ENCODE measurements at places on chromosomes 11 and 22.

DNA sequence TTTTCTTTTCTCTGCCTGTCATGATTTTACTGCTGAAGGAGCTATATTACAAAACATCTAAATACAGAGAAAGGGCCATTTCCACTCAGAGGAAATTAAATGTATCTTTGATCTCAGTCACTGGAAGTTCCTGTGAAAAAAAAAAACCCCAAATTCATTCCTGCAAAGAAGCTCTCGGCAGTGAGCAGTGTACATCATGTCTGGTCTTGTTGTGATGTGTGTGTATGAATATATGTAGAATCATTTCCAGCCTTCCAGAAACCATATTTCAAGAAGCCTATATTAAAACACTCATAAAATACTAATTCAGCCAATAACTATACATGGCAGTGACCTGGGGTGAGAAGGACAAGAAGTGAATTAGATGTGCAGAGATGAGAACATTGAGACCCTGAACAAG is 393.2 kb upstream of the TENM4 start:
- DNase-seq = no peak

DNA sequence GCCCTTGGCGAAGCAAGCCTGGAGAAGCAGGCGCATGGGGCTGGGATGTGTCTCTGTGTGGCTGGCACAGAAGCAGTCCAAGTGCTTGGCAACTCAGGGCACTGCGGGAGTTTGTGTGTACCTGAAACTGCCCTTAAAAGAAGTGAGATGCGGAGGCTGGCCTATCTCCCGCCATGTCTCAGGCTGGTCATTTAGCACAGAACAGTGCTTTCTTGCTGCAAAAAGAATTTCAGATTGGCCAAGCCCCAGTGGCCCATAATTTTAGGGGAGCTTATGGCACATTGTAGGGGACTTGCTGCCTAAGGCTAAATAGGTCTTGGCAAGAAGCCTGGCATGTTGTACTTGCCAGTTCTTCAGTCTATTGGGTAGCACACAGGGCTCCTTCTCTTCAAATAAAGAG is 16.4 kb downstream of the EHF start:
- no peak for DNase-seq

- DNase-seq = no peak
Observed at GRCh38 chr11:128512474-128512996, 74.8 kb downstream of the ETS1 start.

GRCh38 chr11:17543574-17544180 is 539 bp downstream of the USH1C start:
- no peak for DNase-seq

DNA sequence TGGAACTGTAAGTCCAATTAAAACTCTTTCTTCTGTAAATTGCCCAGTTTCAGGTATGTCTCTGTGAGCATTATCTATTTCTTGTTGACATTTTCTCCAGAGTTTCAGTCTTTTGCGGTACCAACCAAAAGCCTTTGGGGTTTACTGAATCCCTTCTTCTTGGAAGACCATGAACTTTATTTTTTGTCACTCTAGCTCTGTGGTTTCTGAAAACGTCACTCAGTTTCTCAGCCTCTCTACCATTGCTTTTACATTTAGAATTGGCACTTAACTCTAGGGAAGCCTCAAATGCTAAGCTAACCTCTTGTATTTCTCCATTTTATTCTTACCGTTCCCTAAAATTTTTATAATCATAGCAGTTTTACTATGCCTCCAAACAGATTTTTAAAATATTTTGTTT is 237.6 kb downstream of the CSNK2A3 start:
- DNase-seq = no peak

DNA sequence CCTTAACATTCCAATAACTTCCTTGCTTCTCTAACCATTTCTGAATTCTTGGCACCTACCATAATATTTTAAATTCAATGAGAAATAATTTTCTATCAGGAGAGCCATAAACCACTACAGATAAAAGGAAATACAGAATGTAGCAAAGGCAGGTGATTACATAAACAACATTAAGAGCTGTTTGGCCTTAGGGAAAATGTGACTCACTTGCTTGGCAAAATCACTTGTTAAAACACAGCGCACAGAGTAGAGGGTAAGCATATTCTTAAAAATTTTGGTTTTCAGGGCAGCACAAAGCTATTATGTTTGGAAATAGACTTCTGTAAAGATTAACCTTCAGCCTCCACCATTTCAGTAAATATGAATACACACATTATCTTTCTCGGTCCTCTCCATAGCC is 26.4 kb downstream of the IZUMO1R start:
- DNase-seq = no peak

DNA sequence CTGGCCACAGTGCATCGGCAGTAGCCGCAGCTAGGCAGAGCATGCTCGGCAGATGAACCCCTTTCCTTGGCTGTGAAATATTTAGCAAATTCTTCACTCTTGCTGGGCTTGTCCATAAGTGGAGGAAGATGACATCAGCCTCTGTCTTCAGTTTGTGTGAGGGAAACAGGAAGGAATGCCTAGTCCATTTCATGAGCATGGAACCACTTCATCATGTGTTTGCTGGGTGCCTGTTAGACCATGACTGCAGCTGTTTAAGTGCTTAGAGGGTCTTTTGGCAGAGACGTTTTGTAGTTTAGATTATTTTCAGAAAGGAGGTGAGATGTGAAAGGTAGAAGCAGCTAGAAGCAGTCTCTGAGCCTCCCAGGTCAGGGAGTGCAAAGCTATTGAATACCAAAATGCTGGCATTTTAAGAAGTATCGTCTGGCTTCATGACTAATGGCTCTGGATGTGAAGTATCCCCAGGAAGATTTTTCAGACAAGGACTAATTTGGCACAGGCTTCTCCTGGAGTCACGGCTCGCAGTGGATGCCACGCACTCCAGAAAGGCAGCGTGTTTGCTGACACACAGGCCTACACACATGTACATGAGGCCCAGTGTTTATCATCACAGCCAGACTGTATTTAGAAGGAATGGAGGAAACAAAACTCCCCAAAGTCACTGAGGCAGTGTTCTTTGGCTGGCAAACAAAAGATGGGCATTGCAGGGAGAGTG is 43.1 kb upstream of the GRAMD1B start:
- DNase-seq = no peak

DNA sequence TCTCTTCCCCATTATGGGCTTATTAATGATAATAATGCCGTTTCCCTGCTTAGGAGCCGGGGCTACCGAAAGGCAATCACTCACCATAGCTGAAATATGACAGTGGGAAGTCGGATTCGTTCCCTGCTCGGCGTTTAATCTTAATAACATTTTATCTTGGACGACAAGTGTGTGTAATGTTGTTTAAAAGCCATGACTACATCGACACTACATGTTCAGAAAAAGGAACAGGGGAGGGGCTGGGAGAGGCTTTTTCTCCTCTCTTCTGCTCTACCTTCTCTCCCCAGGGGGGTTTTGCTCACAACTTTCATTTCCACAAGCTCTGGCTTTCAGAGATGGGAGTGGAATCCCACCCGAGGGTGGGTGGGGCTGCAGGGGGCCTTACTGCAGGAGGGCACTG is 105.5 kb downstream of the DSCAML1 start:
- DNase-seq = no peak

DNA sequence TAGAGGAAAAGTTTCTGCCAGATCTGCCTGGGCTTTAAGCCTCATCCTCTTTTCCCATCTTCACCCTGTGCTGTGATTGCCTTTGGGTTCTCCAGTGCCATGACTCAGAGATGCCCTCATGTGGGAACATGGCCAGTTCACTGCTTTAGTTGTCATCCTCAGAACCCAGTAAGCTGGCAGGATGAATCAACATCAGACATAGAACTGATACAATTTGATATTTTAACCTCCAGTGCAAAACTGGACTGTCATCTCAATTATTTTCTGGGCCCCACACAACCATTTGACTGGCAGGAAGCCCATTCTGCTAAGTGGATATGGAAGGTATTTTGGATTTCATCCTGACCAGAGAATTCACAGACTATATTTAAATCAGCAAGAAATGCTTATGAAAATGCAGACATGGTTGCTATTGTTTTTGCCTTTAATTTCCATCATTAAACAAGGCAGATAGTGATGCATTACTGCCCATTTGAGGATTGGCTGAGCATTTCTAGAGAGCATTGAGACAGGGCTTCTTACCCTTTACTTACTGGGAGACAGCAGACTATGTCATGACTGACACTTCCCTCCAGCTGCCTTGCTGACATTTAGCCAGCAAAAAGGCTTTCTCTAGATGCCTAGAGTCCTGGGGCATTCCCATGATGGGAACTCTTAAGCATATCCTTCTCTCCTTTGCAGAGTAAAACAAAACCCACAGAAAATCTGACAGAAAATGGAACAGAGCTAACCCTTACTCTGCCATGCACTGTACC is 327.1 kb upstream of the MTNR1B start:
- DNase-seq = no peak

DNA sequence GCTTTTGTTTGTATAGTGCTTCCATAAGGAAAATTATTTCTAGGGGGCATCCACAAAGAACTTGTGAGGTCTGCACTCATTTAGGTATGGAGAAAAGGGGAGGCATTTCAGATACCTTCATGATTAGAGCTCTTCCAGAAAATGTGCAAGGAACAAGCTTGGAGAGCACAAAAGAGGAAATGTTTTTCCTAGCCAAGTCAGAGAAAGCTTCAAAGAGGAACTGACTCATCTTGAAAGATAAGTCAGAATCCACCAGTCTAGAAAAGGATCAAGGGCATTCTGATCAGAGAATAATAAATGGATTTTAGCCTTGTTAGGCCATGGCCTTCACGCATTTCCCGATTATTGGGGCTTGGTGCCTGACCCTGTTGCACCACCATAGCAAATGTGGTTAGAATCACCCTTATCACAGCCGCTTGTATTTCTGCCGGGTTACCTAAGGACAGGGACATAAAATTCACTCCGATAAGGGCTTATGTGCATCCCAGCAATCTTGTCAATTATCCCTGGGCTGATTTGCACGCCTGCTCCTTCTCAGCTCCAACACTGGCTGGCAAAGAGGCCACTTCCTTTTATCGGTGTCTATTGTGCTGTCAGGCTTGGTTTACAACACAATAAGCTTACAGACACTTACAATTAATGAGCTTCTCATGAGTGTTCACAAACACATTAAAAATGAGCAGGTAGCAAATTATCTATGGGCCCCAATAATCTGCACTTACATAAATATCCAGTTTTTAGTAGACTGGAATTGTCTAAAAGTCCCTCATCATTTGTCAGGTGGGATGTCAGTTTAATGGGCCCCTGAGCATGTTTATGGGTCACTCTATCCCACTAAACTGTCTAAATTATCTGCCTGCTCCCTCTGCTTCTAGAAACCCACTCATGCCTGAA is 613.5 kb downstream of the SOX6 start:
- DNase-seq = no peak

DNA sequence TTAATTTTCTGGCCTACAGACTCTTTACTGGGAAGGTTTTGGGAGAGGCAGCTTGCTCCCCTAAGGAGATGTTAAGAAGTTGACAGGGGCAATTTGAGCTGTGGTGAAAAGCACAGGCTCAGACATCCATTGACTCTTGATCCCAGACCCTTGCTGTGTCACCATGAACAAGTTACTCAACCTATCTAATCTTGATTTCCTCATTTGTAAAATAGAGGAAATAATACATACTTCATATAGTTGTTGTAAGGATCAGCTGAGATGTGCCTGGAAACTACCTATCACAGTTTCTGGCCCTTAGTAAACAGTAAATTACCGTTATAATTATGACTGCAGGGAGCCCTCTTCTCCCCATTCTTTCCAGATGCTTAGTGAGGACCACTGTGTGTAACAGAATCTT is 16.6 kb upstream of the SCGB1D4 start:
- DNase-seq = no peak

GRCh38 chr11:61061081-61061826 is 41.0 kb upstream of the CD5 start:
- DNase-seq = no peak

GRCh38 chr22:42217019-42217751 is 53.3 kb downstream of the TCF20 start:
- no peak for DNase-seq

GRCh38 chr11:86291466-86292262 is 10.4 kb upstream of the HIKESHI start:
- DNase-seq = peak; percentile 29

DNA sequence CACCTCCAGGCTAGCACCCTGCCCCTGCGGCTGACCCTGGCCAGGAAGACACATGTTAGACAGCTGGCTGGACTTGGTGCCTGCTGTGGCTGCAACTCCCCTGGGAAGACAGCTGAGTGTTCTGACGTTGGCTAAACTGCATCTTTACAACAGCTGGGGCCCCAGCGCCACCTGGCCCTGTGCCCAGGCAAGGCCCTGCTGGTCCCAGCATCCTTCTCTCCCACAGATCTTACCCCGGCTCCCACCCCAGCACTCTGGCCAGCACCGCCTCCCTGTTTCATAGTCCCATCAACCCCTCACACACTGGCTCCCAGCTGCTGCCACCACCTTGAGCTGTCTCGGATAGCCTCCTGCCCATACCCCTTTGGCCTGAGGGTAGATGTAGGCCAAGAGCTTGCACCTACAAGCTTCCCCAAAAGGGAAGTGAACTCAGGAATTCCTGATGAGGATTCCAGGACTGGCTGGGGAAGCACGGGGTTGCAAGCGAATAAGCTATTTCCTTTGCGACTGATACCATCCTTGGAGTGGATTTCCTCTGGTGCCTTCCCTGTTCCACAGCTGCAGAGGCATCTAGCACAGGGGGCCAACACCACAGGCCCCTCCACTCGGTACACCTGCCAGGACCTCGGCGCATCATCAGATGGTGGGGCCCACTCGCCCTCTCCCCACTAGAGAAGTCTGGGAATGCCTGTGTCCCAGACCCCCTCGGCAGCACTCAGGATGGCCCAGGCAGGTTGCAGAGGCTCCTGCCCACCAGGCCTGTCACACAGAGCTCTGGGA is 28.5 kb downstream of the RSPH14 start:
- peak; percentile 61 for DNase-seq

GRCh38 chr22:31233001-31233400 is 20.9 kb downstream of the LIMK2 start:
- no peak for DNase-seq

DNA sequence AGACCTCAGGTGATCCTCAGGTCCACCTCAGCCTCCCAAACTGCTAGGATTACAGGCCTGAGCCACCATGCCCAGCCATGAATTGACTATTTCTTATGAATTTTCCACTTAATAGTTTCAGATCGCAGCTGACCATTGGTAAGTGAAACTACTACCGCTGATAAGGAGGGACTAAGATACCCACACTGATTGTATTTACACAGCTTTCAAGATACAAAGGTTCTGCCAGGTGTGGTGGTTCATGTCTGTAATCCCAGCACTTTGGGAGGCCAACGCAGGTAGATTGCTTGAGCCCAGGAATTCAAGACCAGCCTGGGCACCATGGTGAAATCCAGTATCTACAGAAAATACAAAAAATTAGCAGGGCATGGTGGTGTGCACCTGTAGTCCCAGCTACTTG is 3.9 kb downstream of the CHEK2 start:
- no peak for DNase-seq

DNA sequence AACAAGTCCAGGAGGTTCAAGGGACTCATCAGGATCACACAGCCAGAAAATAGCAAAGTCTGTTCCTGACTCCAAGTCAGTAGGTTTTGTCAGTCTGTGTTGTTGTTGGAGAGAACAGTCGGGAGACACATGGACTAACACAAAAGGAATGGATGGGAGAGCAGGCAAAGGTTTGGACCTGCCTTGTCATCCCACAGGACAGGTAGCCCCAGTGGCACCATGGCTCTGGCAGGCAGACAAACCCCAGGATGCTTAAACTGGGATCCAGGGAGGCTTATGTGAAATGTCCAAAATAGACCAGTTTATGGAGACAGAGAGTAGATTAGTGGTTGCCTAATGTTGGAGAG is 201.6 kb upstream of the NAV2 start:
- DNase-seq = no peak

GRCh38 chr11:125053167-125053566 is 9.9 kb upstream of the SLC37A2 start:
- DNase-seq = no peak

- no peak for DNase-seq
Observed at GRCh38 chr11:103805688-103806009, 230.8 kb upstream of the DDI1 start.
